ENCODE measurements at places on chromosomes 16 and 17.

GRCh38 chr16:21302454-21302853, 24.4 kb upstream of the CRYM start:
- DNase-seq = no peak

GRCh38 chr17:39461926-39462569, 762 bp downstream of the CDK12 start:
- no peak for DNase-seq

GRCh38 chr16:2968368-2968737, 795 bp upstream of the PAQR4 start:
- no peak for DNase-seq

GRCh38 chr17:58969612-58970011, 137.1 kb downstream of the TRIM37 start:
- DNase-seq = no peak

DNA sequence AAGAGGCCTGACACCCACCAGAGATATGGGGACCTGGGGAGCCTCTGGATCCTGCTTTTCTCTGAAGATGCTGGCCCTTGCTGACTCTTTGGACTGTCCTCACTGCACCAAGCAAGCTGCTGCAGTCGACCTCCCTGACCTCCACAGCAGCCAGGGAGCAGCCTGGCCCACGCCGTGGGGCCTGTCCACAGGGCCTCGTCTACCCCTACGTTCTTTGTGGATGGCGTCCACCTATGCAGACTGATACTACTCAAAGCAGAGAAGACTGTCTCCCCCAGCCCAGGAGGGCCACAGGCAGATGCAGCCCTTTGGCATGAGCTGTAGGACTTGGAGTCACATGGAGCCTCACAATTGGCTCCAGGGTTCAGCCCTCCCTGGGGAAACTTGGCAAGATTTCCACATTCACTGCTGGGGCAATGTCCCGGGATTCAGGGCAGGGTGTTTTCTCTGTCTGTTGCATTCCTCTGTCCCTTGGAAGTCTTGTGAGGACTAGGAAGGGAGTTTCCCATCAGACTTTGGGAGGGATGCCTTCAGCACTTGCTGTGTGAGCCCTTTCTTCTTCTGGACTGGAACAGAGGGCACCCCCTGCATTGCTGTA, 152.2 kb downstream of the NTN1 start:
- DNase-seq = no peak

DNA sequence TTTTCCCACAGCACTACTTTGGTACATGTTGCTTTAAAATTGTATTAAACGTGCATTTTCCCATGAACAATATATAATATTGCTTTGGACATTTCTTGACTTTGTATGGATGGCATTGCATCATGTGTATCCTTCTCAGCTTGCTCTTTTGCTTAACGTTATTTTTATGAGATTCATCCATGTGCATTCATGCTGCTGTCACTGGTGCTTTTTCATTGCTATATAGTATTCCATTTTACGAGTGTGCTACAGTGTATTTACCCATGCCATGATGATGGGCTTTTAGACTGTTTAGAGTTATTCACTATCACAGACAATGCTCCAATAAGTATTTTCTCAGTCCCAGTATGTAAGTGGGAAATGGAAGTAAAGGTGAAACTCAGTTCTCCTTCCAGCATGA, 195.2 kb upstream of the COX10 start:
- DNase-seq = no peak

DNA sequence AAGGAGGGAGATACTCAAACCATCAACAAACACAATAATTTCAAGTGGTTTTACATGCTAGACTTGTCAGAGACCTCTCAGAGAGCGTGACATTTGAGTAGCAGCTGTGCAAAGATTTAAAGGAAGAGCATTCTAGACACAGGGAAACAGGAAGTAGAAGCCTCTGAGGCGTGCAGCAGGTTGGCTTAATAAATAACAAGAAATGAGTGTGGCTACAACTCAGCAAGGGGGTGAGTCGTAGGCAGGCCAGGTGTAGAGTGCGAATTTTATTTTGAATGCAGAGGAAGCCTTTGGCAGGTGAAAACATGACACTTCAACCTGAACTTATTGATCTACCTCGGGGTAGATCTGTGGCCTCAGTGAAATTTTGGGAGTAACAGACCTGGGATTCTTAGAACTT, 73.2 kb upstream of the MRTFB start:
- no peak for DNase-seq

DNA sequence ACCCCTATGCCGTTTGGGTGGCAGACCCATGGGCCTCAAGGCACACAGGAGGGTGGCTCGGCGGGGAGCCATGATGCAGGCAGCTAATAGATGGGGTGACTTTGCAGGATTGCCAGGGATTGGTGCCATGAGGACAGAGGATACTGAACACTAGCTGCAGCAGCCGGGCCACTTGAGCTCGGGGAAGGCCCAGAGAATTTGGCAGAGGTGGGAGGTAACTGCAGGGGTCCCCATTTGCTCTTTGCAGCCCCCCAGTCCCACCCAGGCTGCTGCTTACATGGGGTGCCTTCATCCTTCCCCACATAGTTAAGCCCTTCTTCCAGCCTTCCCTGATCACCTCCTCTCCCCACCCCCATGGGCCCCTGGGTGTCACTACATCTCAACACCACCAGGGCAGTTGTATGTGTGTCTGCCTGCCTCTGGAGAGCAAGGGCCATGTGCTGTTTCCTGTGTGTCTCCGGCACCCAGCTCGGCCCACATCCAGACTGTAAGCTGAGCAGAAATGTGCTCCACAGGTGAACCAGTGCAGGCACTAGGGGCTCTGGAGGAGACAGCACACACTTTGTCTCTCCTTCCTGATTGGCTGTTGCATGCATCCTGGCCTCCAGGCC, 52.0 kb downstream of the SREBF1 start:
- peak; percentile 57 for DNase-seq

DNA sequence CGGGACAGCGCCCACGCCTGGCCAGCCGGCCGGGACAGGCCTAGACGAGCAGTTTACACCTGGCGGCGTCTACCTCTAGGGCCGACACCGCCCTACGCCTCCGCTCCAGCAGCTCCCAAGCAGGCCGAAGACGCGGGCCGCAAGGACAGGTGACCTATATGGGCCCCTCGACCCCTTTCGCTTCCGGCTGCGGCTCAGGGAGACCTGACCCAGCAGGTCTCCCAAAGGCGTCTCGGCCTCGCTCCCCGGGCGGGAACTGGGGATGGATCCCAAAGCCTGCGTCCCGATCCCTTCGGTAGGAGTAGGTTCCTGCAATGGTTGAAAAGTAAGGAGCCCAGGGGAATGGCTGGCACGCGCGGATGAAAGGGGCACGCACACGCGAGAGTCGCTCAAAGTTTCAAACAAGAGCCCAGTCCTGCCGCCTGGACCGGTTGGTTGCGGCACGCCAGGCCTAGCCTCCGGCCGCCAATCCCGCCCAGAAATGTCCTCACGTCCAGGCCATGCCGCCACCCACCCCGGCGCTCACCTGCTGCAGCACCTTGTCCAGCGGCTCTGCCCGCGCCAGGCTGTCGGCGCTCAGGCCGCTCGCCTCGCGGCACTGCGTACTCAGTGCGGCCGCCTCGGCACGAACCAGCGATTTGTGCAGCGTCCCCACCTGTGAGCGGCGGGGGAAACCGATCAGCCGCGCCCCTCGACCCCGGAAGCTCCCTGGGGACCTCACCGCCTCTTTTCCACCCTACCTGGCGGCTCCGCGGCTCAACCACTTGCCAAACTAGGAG, 630 bp downstream of the ESRP2 start:
- DNase-seq = no peak

- DNase-seq = peak; percentile 25
Observed at GRCh38 chr17:15263206-15263579, 1.9 kb downstream of the PMP22 start.

DNA sequence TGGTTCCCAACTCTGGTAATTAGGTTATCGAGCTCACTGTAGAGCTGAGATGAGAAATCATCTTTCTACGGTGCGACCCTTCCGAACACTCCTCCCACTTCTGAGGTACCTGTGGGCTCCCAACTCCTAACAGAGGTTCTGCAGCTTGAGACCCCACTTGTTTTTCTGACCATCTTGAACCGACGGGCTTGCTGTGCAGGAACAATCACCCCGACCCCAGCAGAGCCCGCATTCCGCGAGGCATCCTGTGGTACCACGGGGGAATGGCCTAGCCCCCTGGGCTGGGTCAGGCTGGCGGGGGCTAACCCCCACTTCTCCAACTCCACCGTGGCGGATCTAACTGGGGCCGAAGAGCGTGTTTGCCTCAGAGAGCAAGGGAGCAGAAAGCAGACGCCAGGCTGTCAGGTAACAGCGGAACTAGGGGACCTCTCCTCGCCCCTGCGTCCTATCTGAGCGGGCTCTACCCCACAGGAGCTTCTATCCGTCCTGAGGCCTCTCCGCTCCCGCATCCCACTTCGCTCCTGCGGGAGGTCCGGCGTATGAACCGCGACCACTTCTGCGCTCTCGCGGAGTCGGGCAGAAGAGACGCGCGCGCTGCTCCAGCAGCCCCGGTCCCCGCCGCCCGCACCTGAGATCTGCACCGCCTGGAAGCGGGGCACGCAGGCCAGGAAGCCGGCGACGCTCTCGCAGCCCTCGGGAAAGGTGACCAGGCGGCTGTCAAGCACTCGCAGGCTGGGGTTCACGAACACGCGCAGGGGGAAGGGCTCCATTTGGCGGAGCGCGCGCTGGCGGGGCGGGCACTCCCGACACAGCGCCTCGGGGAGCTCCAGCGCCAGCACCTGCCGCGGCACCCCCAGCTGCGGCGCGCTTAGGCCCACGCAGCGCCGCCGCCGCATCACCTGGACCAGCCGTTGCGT, 761 bp downstream of the PDF start:
- DNase-seq = no peak

GRCh38 chr17:33459078-33459940, 166.2 kb upstream of the ASIC2 start:
- DNase-seq = no peak

DNA sequence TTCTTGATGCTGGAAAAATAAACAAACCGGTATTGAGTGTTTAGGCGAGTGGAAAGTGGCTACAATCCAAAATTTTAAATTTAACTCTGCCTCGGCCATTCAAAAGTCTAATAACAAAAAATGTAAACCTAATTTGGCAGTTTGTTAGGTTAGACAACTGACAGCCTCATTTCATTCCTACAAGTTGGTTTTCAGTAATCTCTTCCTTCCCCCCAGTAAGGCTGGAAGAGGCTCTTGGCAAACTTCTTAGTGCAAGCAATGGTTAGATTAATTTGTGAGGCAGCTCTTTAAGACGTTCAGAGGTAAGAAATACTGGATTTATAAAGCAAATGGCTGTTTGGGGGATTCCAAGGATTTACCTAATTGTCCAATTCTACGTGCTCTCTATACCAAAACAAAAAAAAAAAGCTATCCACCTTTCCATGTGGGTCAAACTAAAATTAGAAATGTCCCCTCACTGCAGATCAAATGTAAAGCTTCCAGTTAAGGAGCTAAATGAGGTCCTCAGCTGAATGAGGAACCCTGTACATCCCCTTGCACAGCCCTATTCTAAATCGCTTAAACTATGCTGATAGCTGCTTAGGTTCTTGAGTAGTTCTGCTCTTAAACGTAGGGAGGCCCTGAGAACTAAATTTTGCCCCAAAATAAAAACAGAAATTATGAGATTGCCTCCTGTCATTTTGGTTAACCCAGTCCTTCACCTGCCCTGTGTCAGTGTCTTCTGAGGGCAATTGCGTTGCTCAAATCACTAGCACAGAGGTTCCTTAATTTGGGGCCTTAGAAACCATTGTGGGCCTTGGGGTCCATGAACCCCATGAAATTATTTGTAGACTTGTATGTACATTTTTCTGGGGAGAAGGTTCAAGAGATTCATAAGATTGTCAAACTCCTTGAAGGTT, 2.9 kb downstream of the HEXIM1 start:
- no peak for DNase-seq

GRCh38 chr16:58125781-58126335, 3.3 kb downstream of the CFAP20 start:
- no peak for DNase-seq

- DNase-seq = no peak
Observed at GRCh38 chr17:43395165-43395564, 3.6 kb upstream of the ARL4D start.

DNA sequence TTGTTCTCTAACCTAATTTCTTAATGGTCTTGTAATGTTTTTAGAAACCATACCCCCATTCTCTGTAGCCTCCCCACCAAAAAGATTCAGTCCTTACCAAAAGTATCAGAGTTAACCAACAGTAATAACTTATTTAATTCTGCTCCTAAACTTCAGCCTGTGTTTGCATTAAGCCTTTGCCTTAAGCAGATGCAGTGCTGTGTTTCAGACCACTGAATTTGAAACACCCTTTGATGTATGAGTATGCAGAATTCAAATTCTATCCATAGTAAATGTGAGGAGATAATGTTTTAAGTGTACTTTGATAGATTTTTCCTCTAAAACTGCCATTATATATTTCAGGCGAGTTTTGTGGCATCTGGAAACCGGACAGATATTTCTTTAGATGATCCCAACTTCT, 171.6 kb upstream of the RBL2 start:
- no peak for DNase-seq

GRCh38 chr17:881778-882177, 97.8 kb downstream of the NXN start:
- no peak for DNase-seq

- no peak for DNase-seq
Observed at GRCh38 chr16:4510747-4511426, 27.7 kb downstream of the CDIP1 start.

DNA sequence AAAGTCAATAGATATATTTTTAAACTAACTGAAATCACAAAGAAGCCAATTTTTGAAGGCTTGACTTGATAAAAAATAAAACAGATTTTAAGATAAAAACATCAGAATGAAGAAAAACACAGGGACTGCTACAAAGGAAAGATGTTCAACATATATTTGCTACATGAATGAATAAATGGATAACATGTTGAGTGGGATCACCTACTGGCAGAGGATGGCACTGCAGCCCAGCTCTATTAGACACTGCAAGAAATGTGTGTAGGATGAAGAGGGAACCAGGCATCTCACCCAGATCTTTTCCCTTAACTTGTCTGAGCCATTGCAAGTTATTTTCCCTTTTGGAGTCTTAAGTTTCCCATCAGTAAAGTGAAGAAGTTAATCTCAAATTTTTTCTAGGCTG, 4.2 kb downstream of the AIPL1 start:
- no peak for DNase-seq

GRCh38 chr17:45234641-45235415, 13.1 kb downstream of the FMNL1 start:
- DNase-seq = peak; percentile 88

DNA sequence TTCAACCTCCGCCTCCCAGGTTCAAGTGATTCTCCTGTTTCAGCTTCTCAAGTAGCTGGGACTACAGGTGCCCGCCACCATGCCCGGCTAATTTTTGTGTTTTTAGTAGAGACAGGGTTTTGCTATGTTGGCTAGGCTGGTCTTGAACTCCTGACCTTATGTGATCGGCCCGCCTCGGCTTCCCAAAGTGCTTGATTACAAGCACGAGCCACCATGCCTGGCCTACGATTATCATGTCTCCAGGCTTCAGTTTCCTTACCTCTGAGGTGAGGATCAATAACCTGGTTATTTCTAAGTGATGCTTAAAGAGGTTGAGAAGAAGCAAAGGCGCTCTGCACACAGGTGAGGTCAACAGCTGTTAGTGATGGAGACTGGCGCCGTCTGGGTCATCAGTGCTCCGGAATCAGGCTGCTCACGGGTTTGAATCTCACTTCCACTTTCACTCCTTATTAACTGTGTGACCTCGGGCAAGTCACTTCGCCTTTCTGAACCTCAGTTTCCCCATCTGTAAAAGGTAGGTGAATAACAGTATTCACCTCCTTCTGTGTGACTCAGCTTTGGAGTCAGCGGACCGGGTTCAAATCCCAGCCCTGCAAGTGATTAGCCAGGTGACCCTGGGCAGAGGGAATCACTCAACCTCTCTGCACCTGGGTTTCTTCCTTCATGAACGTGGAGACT, 745 bp upstream of the ABCC1 start:
- DNase-seq = peak; percentile 31

GRCh38 chr16:81526199-81526598, 81.6 kb downstream of the CMIP start:
- no peak for DNase-seq
